ENCODE measurements at places on chromosomes 7 and 10.

DNA sequence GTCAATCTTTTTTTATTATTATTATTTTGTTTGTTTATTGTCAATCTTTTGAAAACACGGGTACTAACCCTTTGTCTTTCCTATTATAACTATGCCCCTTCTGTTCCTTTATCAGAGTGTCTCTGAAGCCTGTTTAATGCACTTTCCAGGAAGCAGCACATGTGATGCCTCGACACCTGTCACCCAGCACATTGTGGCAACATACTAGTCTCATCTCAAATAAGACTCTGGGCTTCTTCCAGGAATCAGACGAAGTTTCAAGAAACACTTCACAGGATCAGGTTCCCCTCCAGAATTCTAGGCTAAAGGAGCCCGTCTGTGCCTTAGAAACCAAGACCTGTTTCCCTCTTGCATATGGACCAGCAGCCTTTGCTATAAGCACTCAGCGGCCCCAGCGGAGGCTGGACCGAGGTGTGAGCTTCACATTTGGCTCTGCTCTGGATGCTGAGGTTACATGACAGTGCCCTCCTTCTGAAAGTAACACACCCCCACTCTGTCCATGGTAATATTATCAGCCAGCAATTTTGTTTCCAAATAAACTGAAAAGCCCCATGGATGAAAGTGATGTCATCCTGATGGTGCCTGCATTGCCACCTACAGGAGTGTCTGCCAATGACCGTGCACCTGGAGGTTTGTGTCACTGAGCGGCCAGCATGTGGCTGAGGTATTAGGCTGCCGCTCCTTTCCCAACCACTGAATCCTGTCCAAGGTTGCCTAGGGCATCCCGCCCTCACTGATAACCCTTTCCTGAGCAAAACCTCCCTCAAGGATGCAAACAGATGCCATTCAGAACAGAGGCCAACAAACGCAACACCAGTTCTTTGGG is 38.1 kb downstream of the MKI67 start:
- DNase-seq = no peak

- DNase-seq = no peak
Measured at GRCh38 chr10:109696981-109697775, 226.1 kb downstream of the XPNPEP1 start.

DNA sequence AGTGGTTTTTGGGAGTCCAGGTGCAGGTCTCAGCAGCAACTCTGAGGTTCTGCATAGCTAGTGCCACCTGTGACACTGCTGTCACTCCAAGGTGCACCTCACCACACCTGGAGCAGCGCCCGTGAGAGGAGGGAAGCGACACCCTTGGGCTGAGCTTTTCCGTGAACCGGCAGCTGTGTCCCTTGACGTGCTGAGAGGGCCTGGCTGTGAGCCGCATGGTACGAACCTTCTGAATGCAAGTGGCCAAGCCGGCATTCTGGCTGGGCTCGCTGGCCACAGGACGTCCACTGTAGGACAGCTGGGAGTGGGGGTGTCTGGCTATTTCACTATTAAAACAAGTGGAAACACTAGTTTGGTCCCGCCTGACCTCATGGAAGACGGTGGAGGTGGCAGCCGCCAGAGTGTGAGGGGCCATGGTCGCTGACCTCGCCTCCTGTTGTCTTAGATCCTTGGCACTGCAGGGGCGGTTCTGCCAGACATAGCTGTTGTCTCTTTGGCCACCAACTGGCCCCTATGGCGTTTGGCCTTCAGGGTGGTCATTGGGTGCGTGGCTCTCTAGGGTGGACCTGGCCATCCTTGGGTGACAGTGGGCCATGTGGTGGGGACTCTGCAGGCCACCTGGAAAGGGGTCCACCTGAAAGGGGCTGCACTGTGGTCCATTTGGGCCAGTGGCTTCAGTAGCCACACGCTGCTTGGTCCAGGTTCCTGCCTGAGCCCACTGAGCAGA is 12.9 kb downstream of the INPP5A start:
- no peak for DNase-seq

GRCh38 chr7:157607218-157607617 is 270.4 kb downstream of the DNAJB6 start:
- DNase-seq = no peak

GRCh38 chr7:100215895-100216294 is 3.9 kb upstream of the PVRIG start:
- no peak for DNase-seq

DNA sequence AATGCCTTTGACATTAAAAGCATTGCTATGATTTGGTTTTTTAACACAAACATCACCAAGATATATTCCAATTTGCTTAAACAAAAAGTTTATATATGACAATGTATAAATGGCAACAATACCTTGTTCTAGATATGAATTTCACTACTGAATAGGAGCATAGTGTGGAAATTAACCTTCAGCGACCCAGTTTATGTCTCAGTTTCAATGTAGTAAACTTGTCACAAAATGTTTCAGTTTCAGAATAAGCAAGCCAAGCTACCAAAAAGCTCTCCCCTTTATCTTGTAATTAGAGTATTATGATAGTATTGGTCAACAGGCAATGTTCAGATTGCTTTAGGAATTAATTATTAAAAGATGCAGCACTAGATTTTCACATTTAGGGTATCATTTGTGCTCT is 99.6 kb upstream of the PCDH15 start:
- no peak for DNase-seq

DNA sequence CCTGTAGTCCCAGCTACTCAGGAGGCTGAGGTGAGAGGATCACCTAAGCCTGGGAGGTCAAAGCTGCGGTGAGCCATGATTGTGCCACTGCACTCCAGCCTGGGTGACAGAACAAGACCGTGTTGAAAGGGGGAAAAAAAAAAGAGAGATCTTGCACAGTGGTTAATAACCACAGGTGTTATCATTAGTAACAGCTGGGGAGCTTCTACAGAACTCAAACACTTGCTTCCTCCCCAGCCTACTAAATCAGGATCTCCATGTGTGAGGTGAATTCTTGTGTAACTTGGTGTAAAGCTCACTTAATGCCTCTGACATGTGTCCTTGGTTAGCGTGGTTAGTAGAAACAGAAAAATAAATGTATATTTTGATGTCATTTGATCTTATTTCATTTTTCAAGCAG is 43.9 kb upstream of the BMS1 start:
- DNase-seq = no peak

- no peak for DNase-seq
Measured at GRCh38 chr10:11095374-11095801, 77.7 kb downstream of the CELF2 start.

DNA sequence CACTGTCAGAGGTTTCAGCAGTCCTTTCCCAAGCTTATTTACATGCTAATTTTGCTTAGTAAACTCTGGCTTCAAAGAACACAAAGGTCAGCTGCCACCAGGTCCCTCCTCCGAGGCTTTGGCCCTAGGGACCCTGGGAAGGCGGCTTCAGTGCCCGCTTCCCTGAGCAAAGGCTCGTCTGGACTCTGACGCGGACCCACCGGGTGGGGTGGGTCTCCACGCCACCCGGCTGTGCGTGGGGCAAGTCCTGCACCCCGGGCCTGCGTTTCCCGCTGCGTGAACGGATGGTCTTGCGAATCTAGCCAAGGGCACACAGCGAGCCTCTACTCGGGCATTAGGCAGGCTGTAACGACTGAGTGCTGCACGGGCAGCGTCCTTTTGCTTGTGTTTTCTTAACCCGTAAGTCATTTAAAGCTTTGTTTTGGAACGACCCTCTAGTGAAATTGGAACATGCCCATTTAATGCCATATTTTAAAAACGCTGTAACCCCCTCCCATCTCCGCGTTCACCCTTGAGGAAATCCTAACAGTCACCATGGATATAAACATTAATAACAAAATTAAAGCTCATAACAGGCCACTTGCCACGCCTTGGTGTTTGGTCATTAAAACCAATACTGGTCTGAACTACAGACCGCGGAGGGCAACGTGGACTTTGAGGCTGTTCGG is 828 bp downstream of the BNIP3 start:
- DNase-seq = peak; percentile 13

DNA sequence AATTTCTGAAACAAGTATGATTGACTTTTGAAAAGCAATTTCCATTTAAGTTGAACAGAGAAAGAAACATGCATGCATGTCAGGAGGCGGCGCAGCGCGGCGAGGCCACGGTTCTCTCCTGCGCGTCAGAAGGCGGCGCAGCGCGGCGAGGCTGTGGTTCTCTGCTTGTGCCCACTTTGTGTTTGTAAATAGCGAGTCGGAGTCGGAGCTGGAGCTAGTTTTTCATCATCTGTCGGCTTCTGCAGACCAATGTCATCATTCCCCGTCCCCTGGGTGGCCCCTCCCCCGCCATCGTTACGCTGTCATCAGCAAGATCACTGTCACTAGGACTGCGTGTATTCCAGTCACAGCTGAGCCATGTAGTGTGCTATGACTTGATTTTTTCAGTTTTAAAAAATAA is 49.2 kb downstream of the INPP5A start:
- no peak for DNase-seq

- peak; percentile 40 for DNase-seq
Measured at GRCh38 chr7:110442381-110442837, 648.5 kb upstream of the LRRN3 start.

- no peak for DNase-seq
Measured at GRCh38 chr7:6375348-6376101, 72.2 kb downstream of the DAGLB start.

GRCh38 chr7:107958764-107959526 is 44.0 kb downstream of the LAMB1 start:
- no peak for DNase-seq

DNA sequence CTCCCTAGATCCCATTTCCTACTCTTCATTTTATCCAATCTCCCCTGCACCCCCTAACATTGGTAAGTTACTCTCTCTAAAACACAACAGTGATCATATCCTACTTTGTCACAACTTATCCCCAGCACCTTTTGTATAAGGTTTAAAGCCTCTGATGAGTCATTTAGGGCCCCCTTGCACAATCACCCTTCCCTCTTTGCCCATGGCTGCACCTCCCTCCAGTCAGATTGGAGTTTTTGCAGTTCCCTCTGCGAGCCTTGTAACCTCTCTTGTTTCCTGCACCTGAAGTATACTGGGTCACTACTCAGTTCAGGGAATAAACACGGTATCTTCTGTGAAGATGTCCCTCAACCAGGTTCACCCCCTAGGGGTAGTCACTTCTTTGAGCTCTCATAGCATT is 55.9 kb upstream of the ADRB1 start:
- no peak for DNase-seq

GRCh38 chr7:82469207-82469606 is 25.6 kb upstream of the CACNA2D1 start:
- DNase-seq = no peak

- DNase-seq = no peak
Measured at GRCh38 chr7:129160161-129160905, 15.8 kb downstream of the TSPAN33 start.

- DNase-seq = no peak
Measured at GRCh38 chr7:46682836-46683624, 762.0 kb upstream of the IGFBP3 start.

DNA sequence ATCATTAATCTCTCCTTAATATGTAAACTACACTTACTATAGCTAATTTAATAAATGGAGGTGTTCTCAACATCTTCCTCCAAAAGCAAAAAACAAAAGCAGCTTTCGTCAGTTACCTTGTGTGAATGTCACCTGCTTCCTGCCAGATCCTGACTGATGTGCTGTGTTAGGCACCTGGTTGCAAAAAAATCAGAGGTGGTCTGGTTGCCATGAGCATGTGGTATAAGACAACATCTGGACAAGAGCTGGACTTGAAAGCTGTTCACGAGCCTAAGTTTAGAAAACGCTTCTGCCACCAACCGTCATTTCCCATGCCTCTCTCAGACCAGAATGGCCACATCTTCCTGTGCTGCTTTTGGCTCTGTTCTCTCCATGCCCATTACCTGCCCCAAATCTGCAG is 42.0 kb upstream of the GGCT start:
- DNase-seq = no peak

DNA sequence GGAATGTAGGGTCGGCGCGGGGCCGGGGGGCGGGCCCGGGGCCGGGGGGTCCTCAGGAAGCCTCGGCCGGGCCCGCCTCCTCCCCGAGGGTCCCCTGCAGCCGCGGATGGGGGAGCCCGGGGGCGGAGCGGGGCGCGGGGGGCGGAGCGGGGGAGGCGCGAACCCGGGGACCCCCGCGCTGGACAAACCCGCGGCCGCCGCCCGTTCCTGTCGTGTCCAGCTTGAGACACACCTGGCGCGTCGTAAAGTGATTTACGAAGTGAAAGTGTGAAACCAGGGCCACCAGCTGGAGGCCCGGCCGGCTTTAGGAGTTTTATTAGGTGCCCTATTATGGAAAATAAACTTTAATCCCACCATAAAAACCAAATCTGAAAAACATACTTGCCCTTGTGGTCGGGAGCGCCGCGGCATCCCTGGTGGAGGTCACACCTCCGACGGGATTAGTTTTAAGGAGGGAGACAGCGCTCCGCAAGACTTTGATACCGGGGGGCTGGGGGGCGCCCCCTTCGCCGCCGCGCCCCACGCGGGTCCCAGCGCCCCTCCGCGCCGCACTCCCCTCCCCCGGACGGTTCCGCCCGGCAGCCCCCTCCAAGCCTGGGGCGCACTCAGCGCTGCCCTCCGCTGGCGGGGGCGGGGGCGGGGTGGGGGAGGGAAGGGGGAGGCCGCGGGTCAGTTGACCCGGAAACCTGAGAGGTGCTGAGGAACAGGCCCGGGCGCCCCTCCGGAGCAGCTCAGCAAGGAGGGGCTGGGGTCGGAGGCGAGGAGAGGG is 10.3 kb downstream of the MNX1 start:
- DNase-seq = no peak

GRCh38 chr10:58756130-58756719 is 243.6 kb downstream of the BICC1 start:
- no peak for DNase-seq

GRCh38 chr7:75642810-75643486 is 95.8 kb downstream of the HIP1 start:
- DNase-seq = peak; percentile 66
